ENCODE measurements at places on chromosomes 13 and 19.
A peak's percentile ranks its signal among the peaks of the same experiment; 100 is the strongest.

- DNase-seq, result no peak
Observed at GRCh38 chr13:91203430-91203829, 144.1 kb upstream of the MIR17HG start.

DNA sequence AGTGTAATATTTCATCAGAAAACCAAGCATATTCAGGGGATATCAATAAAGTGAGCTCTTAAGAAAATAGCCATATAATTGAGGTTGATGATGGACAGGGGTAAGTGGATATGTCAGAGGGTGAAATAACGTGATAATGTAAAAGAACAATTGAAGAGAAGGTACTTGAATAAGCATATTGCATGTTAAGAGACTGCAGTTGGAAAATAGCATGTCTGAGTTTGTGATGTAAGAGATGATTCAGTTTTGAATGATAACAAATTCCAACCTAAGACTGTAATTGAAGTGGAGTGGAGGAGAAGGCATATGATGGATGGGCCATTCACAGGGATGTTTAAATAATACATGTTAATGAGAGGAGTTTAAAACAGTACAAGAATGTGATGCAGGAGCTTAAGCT lies 1633.5 kb downstream of the SLITRK1 start:
- no peak for DNase-seq

DNA sequence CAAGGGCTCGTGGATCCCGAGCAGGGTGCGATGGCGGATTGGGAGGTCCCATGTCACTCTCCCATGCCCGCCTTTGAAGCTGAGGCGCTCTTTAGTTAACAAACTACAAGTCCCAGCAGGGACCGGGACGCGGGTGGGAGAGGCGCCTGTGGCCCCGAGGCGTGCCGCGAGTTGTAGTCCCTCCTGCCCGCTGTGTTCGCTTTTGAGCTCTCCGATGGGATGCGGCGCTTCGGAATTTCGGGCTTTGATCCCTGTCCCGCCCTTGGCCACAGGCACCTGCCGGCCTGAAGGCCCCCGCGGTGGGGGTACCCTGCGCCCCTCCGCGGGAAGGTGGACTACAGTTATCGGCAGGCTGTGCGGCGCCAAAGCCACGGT lies 11.0 kb downstream of the CYTH2 start:
- DNase-seq, result peak; percentile 48

GRCh38 chr19:56840451-56841192 lies at the start of the genes PEG3 and ZIM2:
Gene PEG3, minus strand, starts transcription at chr19:56840726. Its CDS starts 16,071 bp downstream, at chr19:56824655.
Gene ZIM2, minus strand, starts transcription at chr19:56840726. Its CDS starts 16,449 bp downstream, at chr19:56824277.
- no peak for DNase-seq

GRCh38 chr13:27404680-27405079 lies 19.7 kb upstream of the GTF3A start:
- DNase-seq, result no peak

DNA sequence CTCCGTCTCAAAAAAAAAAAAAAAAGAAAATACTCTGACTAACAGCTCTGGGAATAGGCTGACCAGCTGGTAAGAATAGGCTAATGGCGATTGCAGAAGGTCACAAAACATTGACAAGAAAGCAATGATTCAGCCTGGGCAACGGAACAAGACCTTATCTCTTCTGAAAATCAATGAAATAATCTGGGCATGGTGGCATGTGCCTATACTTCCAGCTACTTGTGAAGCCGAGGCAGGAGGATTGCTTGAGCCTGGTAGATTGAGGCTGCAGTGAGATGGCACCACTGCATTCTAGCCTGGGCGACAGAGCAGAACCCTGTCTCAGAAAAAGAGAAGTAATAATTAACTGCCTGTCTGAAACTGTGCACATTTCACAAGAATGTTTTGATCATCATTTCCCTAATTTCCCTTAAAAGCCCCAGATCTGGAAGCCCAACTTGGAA lies 18.8 kb upstream of the MTRF1 start:
- no peak for DNase-seq

- no peak for DNase-seq
Observed at GRCh38 chr13:30241532-30241931, 65.8 kb downstream of the KATNAL1 start.

DNA sequence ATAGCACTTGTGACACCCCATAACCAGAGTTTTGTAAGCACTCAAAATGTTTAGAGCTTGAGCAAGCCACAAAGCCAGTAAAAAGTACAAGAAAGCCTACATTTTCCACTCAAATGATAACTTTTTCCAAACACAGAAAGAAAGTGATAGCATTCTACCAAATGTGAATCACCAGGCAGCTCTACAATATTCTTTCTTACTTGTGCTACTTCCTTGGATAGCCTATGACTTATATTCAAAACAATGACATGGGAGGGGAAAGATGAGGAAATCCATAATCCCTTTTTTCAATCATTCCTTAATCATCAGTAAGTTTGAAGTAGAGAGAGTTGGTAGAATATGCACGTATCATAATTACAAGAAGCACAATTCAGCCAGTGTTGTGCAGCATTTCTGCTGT lies 650.8 kb upstream of the PCDH9 start:
- peak; percentile 0 for DNase-seq

DNA sequence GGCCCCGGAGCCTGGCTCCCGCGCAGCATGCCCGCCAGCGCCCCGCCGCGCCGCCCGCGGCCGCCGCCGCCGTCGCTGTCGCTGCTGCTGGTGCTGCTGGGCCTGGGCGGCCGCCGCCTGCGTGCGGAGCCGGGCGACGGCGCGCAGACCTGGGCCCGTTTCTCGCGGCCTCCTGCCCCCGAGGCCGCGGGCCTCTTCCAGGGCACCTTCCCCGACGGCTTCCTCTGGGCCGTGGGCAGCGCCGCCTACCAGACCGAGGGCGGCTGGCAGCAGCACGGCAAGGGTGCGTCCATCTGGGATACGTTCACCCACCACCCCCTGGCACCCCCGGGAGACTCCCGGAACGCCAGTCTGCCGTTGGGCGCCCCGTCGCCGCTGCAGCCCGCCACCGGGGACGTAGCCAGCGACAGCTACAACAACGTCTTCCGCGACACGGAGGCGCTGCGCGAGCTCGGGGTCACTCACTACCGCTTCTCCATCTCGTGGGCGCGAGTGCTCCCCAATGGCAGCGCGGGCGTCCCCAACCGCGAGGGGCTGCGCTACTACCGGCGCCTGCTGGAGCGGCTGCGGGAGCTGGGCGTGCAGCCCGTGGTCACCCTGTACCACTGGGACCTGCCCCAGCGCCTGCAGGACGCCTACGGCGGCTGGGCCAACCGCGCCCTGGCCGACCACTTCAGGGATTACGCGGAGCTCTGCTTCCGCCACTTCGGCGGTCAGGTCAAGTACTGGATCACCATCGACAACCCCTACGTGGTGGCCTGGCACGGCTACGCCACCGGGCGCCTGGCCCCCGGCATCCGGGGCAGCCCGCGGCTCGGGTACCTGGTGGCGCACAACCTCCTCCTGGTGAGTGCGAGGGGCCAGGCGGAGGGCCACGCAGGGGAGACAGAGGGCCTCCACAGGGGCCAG lies at the start of gene KL:
KL (plus strand) TSS at position 10 of the 909 bp plus-strand sequence; CDS start at position 28, 18 bp downstream.
- DNase-seq, result no peak

DNA sequence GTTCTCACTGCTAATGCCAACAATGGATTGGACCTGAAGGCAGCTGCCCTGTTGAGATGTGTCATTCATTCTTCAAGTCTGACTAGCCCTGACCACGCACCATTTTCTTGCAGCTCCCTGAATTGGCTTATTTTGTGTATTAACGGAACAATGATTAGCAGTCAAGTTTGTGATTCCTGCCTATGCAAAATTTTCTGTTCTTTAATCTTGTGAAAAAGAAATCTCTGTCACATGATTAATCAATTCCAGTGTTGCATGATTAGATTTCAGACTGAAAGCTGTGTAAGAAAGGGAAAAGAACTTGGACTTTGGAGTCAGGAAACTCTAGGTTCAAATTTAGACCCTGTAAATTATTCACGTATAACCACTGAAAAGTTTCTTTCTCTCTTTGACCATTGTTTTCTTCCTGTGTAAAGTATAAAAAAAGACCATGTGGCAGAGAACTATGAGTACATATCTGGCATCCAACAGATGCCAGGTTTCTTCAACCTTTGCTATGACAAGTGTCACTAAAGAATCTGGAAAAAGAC lies 64.5 kb upstream of the SLC10A2 start:
- DNase-seq, result no peak

DNA sequence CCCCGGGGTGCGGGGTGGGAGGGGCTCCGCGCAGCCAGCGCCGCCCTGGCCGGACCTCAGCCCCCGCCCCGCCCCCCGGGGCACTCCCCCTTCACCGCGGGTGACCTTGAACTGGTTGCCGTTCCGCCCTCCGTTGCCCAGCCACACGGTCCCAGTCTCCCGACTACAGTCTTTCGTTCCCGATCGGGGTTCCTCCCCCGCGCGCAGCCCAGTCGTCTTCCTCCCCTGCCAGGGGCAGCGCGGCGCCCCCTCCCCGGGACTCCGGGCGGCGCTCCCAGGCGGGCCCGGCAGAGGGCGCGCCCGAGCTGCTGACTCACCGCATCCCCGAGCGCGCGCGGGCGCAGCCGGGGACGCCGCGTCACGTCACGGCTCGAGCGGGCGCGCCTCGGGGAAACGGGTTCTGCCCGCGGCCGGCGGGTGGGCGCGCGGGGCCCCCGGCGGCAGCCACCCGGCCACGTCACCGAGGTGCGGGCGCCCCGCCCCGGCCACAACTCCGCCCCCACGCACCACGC lies 459 bp downstream of the MIDN start:
- peak; percentile 76 for DNase-seq

DNA sequence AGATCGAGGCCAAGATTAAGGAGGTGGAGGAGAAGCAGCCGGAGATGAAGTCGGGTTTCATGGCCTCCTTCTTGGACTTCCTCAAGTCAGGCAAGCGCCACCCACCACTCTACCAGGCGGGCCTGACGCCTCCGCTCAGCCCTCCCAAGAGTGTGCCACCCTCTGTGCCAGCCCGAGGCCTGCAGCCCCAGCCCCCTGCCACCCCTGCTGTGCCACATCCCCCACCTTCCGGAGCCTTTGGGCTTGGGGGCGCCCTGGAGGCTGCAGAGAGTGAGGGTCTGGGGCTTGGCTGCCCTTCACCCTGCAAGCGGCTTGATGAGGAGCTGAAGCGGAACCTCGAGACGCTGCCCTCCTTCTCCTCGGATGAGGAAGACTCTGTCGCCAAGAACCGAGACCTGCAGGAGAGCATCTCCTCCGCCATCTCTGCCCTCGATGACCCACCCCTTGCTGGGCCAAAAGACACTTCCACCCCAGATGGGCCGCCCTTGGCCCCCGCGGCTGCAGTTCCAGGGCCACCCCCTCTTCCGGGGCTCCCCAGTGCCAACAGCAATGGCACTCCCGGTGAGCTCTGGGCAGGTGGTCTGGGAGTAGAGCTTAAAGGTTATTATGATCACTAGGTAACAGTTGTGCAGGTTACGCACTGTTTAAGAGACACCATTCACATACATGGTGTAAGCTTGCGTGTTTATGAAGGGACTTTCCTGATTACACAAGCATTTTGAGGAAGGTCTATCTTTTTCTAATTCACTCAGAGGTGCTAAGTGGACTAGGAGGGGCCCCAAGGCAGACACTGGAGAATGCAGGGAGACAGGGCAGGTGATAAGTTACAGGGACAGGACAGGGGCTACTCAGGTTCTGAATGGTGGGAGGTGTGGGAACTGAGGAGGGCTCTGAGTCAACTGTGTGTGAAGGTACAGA lies 8.7 kb downstream of the PRR12 start:
- DNase-seq, result no peak

DNA sequence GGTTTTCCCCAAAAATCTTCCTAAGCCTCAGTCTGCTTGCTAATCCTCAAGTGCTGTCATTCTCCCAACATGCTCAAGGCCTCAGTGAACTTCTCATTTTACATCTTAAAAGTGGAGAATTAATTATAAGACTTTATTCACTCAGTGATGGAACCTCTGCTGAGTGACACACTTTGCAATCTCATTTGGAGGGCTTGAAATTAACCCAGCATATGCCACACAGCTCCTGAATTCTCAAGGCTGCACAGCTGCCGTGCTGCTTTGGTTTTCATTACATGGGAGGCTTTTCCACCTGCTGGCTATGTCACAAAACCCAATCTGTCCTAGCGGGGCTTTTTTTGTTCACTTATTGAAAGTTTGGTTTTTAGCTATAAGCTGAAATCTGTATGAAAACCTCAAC lies 28.3 kb upstream of the SERPINE3 start:
- DNase-seq, result no peak

- no peak for DNase-seq
Observed at GRCh38 chr13:113895436-113895835, 31.6 kb upstream of the GAS6 start.

GRCh38 chr19:3785451-3785937 lies 687 bp downstream of the MATK start:
- DNase-seq, result no peak

- no peak for DNase-seq
Observed at GRCh38 chr19:7739211-7739755, 7.4 kb upstream of the CLEC4G start.

DNA sequence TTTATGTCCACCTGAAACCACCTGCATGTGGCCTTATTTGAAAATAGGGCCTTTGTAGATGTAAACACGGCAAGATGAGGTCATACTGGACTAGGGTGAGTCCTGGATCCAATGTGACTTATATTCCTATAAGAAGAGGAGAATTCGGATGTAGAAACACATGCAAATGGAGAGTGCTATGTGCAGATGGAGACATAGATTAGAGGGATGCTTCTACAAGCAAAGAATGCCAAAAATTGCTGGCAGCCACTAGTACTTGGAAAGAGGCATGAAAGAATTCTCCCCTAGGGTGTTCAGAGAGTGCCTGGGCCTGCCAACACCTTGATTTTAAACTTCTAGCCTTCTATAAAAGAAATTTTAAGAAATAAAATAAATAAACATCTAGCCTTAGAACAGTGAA lies 226.1 kb downstream of the RFC3 start:
- DNase-seq, result peak; percentile 57

DNA sequence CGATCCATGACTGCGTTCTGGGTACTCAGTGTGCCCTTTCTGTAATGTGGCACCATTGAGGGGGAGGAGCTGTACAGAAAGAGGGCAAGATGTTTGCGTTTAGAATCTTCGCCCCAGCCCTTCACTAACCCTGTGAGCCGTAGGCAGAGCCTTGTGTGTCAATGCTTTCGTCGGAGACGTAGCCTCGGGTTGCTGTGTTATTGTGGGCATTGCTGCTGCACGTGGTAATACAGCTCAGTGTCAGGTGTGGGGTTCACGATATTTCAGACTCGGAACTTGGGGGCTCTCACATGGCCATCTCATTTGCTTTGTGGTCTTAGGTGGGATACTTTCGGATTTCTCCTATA lies 6.1 kb downstream of the RPS9 start:
- DNase-seq, result no peak

All from choroid plexus epithelial cell (primary cell).